ENCODE measurements at places on chromosomes 12 and 14.

GRCh38 chr14:24053548-24054323, 1.9 kb downstream of the CARMIL3 start:
- DNase-seq = no peak

DNA sequence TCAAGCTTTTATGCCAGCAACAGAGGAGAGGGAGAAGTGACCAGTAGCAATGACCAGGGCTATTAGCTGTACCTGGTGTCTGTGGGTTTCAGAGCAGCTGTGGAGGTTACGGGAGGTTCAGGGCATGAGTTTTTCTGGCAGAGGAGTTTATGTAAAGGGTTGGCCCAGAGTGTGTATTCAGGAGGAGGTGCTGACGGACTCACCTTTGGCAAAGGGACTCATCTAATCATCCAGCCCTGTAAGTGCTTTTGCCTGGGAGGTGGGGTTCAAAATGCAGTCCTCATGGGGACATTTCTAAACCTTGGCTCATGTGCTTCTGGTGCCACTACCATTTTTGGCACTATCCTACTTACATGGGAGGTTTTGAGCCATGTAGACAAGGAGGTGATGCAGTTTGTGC, 95.3 kb downstream of the DAD1 start:
- DNase-seq = no peak

- DNase-seq = no peak
These were observed 155.2 kb downstream of the STXBP6 start for GRCh38 chr14:24894583-24895242.

- no peak for DNase-seq
These were observed 3.5 kb downstream of the CLEC9A start for GRCh38 chr12:10033783-10034545.

Data from stimulated activated CD4-positive, alpha-beta T cell treated with anti-CD3 and anti-CD28 coated beads, Interleukin-1b, Interleukin-23, amount 100 ng/mL, for 24 hours (primary cell).